ENCODE measurements at places on chromosomes 13 and 19. TPM values are rescaled to one million over a fixed set of nuclear protein-coding genes. Genes with fewer than 3 reads are reported as not detected.
A peak's percentile ranks its signal among the peaks of the same experiment; 100 is the strongest.

Gene SELENOV
- total RNA-seq: not detected

Gene SIGLEC8
- total RNA-seq: not detected

Gene CRB3
- total RNA-seq: not detected

DNA sequence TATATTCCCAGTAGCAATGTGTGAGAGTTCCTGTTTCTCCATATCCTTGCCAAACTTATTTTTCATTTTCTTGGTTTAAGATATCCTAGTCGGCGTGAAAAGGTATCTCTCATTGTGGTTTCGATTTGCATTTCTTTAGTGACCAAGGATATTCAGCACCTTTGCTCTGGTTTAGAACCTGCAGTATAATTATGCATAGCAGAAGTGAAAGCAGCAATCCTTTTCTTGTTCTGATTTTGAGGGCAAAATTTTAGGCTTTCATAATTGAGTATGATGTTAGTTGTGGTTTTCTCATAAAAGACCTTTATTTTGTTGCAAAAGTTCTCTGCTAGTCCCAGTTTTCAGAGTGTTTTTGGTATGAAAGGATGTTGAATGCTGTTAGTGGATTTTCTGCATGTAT, 491.0 kb downstream of the FGF9 start:
- no peaks in the 10 kb centered on the region for H3K4me1 ChIP-seq
- H3K27me3 ChIP-seq: no peaks in the 10 kb centered on the region
- H3K4me3 ChIP-seq: no peak overlapping the region
- no peak overlapping the region for H3K27ac ChIP-seq

DNA sequence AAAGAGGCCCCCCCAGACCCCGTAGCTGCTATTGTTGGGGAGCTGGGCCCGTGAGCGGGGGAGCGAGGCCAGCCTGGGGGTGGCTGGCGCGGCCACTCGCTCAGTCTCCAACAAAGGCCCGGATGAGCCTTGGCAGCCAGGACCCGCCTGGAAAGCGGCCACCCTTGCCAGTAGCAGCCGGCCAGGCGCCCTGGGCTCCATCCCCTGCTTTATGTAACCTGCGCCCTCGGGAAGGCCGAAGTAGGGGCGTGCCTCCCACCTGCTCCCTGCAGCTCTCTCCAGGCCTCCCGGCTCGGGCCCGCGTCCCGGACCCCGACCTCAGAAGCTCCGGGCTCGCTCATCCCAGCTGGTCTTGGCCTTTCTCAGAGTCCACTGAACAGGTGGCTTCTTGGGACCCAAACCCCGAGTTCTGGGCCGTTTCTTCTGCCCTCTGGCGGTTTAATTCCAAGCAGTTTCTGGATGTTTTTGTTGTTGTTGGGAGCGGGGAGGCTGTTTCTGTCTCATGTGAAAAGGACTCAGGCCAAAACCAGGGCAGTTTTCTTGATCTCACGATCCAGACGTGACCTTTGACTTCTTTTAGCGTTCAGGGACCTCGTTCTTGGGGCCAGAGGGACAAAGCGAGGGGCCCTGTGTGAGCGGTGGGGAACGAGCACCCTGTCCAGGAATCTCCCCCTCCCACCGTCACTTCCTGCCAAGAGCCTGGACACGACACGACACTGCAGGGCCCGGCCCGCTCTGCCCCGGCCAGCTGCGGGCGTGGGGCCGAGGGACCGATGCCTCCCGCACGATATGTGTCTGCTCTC, 1.2 kb downstream of the CDC34 start:
- no peaks in the 10 kb centered on the region for H3K27me3 ChIP-seq
- H3K27ac ChIP-seq: peak overlapping the region; percentile 100
- peak; percentile 85 for DNase-seq
- H3K36me3 ChIP-seq: peaks cover 26% of the 10 kb centered on the region
- peak overlapping the region; percentile 83 for H3K4me3 ChIP-seq

- DNase-seq: no peak
- no peak overlapping the region for H3K27ac ChIP-seq
- H3K4me3 ChIP-seq: no peak overlapping the region
- H3K27me3 ChIP-seq: peaks cover 35% of the 10 kb centered on the region
- H3K4me1 ChIP-seq: no peaks in the 10 kb centered on the region
- no peaks in the 10 kb centered on the region for H3K36me3 ChIP-seq
These were observed 9.9 kb upstream of the POP4 start for GRCh38 chr19:29596080-29596727.

DNA sequence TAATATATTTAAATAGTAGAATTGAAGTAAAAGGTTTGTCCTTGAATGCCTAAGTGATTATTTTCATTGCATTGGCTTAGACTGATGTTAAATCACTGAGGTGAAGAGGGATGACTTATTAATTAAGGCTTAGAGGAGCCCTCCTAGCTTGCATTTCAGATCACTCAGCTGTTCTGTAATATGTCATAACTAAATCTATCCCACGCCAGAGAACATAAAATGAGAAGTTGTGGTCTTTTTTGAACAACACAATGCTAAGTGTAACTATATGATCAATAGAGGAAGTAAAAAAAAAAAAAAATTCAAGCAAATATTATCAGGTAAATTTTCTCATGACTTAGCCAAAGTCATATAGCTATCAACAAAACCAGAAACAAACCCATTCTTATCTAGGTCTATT, 752.2 kb downstream of the GPC5 start:
- no peak overlapping the region for H3K27ac ChIP-seq
- no peak overlapping the region for H3K4me3 ChIP-seq
- no peaks in the 10 kb centered on the region for H3K36me3 ChIP-seq
- H3K27me3 ChIP-seq: no peaks in the 10 kb centered on the region

DNA sequence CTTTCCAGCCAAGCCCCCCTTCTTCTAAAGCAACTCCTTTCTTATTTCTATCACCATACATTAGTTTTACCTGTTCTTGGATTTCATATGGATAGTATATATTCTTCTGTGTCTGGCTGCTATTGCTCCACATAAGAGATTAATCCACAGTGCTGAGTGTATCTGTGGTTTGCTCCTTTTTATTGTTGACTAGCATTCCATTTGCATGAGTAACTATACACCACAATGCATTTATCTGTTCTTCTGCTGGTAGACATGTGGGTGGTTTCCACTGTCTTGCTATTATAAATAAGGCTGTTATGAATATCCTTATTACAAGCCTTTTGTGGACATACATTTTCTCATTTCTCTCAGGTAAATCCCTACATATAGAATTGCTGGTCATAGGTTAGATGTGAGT, 138.2 kb downstream of the SLC7A1 start:
- H3K4me1 ChIP-seq: peaks cover 3% of the 10 kb centered on the region
- no peak for DNase-seq
- no peaks in the 10 kb centered on the region for H3K27me3 ChIP-seq
- no peak overlapping the region for H3K27ac ChIP-seq
- no peaks in the 10 kb centered on the region for H3K36me3 ChIP-seq

- H3K36me3 ChIP-seq: no peaks in the 10 kb centered on the region
- no peaks in the 10 kb centered on the region for H3K4me1 ChIP-seq
- no peaks in the 10 kb centered on the region for H3K27me3 ChIP-seq
- DNase-seq: no peak
- no peak overlapping the region for H3K27ac ChIP-seq
- no peak overlapping the region for H3K4me3 ChIP-seq
These were observed 176.2 kb downstream of the RFC3 start for GRCh38 chr13:33994198-33994597.

DNA sequence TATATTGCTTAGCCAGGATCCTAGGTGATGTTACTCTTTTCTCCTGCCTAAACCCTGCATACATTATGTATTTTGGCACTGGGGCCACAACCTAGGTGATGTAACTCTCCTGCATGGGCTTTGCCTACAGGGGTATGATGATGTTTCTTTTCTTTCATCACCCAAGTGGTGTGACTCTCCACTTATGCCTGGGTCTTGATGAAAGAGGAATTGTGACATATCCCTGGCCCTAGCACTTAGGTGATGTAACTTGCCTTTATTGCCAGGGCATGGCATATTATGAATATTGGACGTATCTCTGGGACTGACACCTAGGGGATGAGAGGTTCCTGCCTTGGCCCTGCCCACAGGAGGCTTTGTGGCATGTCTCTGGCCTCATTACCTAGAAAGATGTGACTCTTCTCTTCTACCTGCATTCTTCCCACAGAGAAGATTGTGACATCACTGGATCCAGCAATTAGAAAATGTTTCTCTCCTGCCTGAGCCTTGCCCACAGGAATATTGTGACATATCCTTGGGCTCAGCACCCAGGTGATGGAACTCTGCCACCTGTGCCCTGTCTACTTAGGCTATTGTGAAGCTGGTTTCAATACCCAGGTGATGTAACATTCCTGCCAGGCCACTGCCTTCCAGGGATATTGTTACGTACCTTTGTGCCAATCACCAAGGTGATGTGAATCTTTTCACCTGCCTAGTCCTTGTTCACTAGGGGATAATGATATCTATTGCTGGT, 27.3 kb upstream of the ZNF254 start:
- no peaks in the 10 kb centered on the region for H3K4me1 ChIP-seq
- no peaks in the 10 kb centered on the region for H3K27me3 ChIP-seq
- no peak overlapping the region for H3K27ac ChIP-seq
- H3K36me3 ChIP-seq: no peaks in the 10 kb centered on the region
- no peak overlapping the region for H3K4me3 ChIP-seq

GRCh38 chr13:21399741-21400140, 59.4 kb downstream of the ZDHHC20 start:
- H3K4me1 ChIP-seq: no peaks in the 10 kb centered on the region
- no peak for DNase-seq
- no peak overlapping the region for H3K4me3 ChIP-seq
- H3K27me3 ChIP-seq: no peaks in the 10 kb centered on the region

DNA sequence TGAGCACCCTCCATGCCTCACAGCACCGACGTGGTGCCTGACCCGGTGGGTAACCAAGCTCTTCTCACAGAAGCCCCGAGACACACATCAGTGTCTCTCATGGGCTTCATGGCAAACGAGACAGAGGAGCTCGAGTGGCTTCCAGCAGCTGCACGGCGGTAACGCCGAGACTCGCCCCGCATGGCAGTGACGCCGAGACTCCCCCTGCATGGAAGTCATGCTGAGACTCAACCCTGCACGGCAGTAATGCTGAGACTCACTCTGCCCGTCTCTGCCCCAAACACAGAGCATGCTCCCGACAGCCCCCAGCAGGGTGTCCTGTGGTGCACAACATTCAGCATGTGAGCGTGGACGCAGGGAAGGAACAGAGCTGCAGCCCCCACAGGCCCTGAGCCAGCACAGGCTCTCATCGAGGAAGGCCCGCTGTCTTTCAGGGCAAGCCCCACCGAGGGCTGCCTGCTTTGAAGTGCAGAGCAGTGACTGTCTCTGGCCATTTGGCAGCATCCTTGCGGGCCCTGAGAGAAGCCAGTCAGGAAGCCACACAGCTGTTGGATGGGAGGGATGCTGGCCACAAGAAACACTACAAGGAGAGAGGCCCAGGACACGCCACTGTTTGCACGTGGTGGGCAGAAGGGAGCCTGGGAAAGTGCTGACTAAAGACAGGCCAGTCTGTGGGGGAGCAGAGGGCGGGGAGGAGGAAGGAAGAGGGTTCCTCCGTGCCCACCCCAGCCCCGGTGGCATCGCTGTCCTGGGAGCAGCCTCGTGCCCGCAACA, 9.5 kb downstream of the GAS6 start:
- no peaks in the 10 kb centered on the region for H3K36me3 ChIP-seq
- H3K27me3 ChIP-seq: no peaks in the 10 kb centered on the region
- DNase-seq: peak; percentile 61
- peak overlapping the region; percentile 44 for H3K27ac ChIP-seq

DNA sequence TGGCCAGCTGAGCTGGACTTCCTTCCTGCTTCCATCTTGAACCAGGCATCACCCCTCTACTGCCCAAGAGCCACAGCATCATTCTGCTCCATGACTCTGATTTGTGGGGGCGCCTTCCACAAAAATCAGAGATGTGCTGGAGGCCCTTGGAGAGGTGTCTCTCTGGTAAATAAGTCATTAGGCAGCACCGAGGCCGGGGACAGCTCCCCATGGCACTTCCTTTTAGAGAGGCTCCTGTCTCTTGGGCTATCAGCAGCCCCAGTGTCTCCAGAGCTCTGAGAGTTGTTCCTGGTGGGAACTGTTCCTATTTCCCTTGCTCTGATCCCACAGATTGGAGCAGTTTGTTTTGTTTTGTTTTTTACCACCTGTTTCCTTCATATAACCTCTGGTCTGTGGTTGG, 19.9 kb downstream of the NWD1 start:
- no peak overlapping the region for H3K27ac ChIP-seq
- no peaks in the 10 kb centered on the region for H3K27me3 ChIP-seq
- no peak overlapping the region for H3K4me3 ChIP-seq
- no peak for DNase-seq

DNA sequence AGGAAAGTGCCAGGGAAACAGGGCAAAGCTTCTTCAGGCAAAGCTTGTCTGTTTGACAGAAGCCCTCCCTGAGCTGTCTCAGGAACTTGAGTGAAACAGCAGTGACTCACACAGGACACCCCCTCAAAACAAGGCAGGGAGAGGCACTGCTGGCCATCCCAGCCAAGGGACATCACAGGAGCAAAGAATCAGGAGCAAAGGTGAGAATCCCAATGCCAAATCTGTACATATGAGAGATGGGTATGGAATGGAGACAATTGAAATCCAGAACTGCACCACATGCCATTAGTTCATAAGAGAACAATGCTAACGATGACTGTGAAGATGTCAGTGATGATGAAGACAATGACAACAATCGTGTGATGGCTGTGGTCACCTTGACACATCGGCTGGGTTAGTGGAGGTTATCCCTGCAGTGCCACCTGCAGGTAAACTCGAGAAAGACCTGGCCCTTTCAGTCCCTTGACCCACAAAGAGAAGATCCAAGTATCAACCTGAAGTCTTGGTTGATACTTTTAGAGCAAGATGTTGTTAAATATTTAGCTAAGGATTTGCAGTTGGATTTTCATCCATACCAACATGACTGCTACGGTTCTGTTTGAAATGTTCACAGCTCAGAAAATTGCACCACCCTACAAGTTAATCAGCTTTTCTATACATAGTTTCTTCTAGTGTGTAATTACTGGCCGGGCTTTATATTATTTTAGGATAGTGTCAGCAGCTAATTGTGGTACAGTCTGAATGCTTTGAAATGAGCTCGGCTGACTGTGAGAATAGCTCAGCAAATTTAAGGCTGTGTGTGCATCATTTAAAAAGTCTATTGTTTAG, 42.0 kb upstream of the IPO5 start:
- H3K4me3 ChIP-seq: no peak overlapping the region
- H3K27me3 ChIP-seq: no peaks in the 10 kb centered on the region
- no peaks in the 10 kb centered on the region for H3K4me1 ChIP-seq

DNA sequence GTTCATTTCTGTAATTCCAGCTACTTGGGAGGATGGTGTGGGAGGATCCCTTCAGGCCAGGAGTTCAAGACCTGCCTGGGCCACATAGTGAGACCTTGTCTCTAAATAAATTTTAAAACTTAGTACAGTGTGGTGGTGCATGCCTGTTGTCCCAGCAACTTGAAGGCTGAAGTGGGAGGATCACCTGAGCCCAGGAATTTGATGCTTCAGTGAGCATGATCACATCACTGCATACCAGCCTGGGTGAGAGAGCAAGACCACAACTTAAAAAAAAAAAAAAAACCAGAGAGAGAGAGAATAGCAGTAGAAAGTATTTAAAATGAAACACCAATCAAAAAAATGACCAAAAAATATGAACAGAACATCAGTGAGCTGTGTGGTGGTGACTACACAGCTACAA, 7.1 kb upstream of the ZNF823 start:
- no peaks in the 10 kb centered on the region for H3K27me3 ChIP-seq
- no peaks in the 10 kb centered on the region for H3K36me3 ChIP-seq
- H3K27ac ChIP-seq: no peak overlapping the region
- no peak for DNase-seq
- H3K4me3 ChIP-seq: no peak overlapping the region
- no peaks in the 10 kb centered on the region for H3K4me1 ChIP-seq
